HS-27A (cell line): ENCODE measurements at places on chromosomes 11 and 22.

DNA sequence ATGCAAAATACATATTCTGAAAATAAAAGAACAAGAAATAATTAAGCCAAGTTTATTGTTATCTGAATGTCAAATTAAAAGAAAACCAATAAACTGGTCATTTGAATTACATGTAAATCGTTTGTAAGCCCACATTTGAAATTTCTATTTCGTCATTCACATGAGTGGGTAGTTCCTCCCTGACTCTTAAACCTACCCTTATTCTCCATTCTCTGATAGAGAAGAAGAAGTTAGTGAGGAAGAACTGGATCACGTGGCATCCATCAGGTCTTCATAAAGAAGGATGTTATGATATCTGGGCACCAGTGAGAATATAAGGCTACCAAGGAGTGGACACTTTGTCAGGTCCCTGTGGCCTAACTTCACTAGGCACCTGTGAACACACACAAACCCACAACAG, 328.1 kb downstream of the OPCML start:
- DNase-seq: no peak

DNA sequence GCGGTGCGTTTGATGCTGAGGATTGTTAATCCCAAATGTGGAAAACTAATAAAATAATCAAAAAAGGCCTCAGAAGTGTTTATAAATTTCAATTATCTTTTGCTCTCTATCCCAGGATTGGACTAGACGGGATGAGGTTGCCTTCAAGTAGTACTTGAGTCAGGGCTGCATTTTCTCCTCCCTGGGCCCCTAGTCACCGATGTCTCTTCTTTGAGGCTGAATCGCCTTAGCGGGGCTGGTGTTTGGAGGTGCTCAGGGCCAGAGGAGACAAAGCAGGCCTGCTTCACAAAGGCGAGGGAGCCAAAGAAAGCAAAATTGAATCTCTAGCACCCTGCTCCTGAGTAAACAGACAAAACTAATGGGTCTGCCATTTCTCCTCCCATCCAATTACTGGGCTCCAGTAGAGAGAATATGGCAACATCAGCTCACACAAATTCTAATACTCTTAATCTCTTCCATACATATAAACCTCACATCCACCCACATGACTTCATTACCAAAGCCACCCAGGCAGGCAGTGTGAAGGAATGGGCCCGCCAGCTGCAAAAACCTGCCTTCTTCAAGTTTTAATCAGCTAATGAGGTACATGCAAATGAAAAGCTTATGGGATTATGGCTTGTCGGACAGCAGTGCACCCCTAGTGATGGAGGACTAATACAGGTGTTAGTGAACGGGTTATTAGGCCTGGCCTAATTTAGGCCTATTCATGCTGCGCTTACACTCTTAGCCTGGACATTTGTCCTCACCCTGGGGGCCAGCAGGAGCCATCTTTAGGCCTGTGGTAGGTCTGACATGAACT, 52.7 kb upstream of the HTATIP2 start:
- no peak for DNase-seq

GRCh38 chr11:92424281-92424680, 199.7 kb downstream of the FAT3 start:
- DNase-seq: no peak

GRCh38 chr22:43159484-43160178, 8.3 kb downstream of the TSPO start:
- DNase-seq: no peak

- no peak for DNase-seq
Observed at GRCh38 chr22:36356708-36357624, 30.8 kb downstream of the MYH9 start.

GRCh38 chr11:110162216-110162615, 69.0 kb downstream of the ZC3H12C start:
- no peak for DNase-seq

DNA sequence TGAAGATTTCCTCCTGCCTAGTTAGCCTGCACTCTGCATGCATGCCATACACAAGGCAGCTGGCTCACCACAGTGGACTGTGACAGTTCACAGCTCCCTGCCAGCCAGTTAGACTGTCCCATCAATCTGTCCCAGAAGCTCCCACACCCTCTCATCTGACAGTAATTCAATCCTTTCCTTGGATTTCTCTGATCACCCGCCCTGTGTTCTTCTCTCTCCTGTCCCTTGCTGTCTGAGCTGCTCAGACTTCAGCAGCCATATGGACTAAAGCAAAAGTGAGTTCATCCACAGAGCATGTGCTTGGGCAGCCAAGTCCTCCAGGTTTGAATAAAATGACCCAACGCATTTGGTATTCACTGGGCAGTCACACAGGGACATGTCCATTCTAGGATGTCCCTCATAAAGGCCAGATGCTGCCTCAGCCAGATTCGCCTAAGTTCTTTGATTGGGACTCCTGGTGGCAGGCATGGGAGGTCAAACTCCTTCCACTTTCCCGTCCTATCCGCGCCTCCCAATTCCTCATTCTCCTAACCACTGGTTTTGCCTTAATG, 54.5 kb upstream of the ZBTB44 start:
- DNase-seq: no peak

GRCh38 chr22:24225951-24226350, 18.9 kb downstream of the GGT5 start:
- no peak for DNase-seq

- DNase-seq: no peak
Observed at GRCh38 chr11:61851113-61851899, 23.2 kb downstream of the FADS2 start.

- DNase-seq: no peak
Observed at GRCh38 chr11:81098471-81098870, 1635.2 kb downstream of the FAM181B start.

- DNase-seq: no peak
Observed at GRCh38 chr11:90243534-90243933, 20.7 kb upstream of the CHORDC1 start.

GRCh38 chr11:58530236-58530635, 22.3 kb upstream of the OR5B21 start:
- DNase-seq: no peak

GRCh38 chr11:120303004-120303637, 22.0 kb upstream of the TLCD5 start:
- no peak for DNase-seq

GRCh38 chr11:131754671-131755070, 384.3 kb downstream of the NTM start:
- DNase-seq: no peak

DNA sequence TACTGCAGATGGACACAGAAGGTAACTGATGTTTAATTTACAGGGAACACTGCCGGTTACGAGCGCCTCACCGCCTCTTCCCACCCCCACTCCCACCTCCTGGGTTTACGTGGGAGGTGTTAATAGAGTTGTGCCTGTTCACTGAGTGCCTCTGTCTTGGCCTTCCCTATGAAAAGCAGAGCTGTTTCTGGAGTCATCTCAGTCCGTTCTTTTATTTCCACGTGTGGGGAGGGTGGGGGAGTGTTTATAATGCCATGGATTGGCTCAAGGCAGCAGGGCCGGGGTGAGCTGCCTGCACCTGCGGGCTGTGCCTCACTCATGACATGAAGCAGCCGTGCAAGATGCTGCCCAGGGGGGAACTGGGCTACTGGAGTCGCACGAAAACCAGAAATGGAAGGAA, 322.7 kb downstream of the CADM1 start:
- DNase-seq: no peak

DNA sequence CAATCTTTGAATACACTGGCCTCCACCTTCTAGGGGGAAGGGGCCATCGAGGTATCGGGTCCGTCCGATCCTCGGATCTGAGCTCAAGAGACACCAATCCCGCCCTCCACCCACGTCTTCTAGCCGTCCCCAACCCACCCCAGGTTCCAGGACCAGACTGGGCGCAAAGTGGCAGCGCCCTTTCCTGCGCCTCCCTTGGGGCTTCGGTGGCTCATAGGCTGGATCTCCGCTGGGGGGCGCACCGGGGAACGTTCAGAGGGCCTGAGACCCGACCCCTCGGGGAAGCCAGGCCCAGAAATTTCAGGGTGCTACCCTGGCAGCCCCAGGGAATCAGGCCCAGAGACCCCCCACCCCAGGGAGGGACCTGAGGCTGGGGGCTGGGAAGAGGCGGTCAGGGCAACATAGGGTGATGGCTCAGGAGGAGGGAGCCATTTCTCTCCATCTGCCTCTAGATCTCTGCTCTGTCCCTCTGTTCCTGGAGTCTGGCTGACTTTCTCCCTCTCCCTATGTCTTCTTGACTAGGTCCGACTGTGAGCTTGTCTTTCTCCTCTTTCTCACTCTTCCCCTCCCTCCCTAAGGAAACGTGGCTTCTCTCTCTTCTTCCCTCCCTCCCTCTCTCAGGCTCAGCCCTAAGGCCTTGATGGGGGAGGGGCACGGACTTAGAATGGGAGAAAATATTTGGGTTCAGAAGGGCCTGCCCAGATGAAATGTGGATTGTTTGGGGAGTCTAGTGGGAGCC, 1.1 kb downstream of the CREB3L1 start:
- peak; percentile 62 for DNase-seq

GRCh38 chr11:72421351-72421750, 13.0 kb downstream of the CLPB start:
- no peak for DNase-seq

- no peak for DNase-seq
Observed at GRCh38 chr11:128048121-128048520, 539.2 kb downstream of the ETS1 start.

- no peak for DNase-seq
Observed at GRCh38 chr11:15418921-15419320, 304.2 kb downstream of the INSC start.

DNA sequence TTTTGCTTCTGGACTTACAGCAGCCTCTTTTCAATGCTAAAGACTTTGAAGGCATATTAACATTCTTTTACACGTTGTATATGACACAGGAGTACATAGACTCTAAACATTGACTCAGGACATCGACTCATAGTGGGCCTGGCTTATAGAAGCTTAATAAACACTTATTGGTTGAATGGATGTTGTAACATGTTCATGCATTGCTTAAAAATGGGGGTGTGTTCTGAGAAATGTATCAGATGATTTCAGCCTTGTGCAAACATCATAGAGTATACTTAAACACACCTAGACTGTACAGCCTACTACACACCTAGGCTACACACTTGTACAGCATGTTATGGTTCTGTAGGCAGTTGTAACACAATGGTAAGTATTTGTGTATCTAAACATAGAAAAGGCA, 17.9 kb downstream of the TTC17 start:
- DNase-seq: peak; percentile 19

- no peak for DNase-seq
Observed at GRCh38 chr11:87477321-87477720, 439.6 kb downstream of the TMEM135 start.

DNA sequence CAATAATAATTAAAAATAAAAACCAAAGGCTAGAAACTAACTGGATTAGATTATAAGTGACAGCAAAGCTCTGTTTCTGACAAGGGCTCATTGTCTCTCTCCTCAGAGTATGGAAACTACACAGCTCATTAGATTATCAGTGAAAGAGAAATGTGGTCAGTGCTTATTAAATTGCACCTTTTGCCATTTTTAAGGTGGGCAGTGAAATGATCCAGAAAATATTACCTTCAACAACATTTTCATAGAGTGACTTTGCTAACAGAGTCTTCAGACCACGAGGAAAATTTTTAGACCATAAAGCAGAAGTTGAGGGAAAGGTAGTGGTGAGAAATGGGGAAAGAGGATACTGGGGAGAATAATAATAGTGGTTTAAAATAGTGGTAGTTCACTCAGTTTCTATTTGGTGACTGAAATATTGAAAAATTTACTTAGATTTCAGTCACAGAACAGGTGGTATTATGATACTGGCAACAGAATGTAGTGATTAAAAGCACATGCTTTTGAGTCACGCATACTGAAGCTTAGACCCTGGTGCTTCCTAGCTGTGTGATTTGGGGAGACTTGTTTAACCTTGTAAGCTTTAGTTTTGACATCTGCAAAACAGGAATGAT, 684.0 kb upstream of the CCDC90B start:
- DNase-seq: no peak

GRCh38 chr22:48581796-48582469, 1245.7 kb downstream of the BRD1 start:
- DNase-seq: no peak

DNA sequence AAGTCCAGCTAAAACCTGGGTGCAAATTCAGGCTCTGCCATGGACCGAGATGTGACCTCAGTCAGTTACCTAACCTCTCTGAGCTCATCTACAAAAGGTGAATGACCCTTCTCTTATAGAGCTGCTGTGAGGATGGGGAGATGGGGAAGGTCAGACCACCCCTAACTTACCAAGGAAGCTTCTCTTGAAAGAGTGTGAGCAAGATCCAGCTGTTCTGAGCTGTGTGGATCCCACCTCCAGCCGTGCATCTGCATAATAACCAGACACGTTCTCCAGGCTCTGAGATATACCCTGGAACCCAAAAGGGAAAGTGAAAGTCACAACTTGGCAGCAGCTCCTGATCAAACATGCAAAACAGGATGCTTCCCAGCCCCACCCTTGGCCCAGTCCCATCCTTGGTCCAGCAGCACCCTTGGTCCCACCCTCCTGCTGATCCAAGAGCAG, at the start of gene APOL3:
Gene APOL3, minus strand, starts transcription at position 257 of the 444 bp plus-strand sequence. CDS start 11,700 bp downstream, outside the sequence.
- DNase-seq: no peak

- DNase-seq: no peak
Observed at GRCh38 chr22:50490531-50491308, 4.1 kb downstream of the MIOX start.

DNA sequence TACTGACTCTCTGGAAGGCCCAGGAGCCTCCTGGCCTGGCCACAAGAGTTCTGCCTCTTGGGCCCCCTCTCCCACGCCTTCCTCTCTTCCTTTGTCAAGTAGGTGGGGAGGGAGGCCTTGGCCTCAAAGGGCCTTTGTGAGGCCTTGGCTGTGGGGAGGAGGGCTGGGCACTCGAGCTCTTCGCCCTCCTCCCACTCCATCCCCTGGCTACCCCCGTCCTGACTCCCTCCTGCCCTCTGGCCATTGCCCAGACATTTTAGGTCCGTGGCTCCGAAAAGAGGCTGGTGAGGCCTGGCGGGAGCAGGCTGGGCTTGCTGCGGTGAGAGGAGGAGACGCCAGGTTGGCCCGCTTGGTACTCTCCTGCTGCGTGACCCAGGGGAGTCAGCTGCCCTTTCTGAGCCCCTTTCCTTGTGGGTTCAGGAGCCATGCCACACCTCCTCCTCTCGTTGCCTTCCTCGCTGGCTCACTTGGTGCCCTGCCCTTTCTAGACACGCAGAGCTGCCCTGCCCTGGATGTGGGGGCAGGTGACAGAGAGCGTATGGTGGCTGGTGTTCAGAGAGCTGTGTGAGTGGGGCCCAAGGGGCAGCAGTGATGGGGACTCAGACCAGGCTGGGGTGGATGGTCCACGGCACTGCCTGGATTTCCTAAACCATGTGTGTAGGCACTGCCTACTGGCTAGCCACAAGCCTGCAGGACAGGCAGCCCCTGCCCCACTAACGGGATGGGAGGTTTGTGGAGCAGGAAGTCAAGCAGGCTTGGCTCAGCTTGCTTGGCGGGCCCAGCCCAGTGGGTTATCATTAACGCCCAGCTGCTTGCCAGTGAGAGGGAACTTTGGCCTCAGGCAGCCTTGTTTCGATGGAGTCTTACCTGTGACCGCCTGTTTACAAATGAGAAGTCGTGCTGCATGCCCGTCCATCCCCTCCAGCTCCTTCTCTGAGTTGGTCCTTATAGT, 15.8 kb upstream of the OMP start:
- DNase-seq: no peak

- no peak for DNase-seq
Observed at GRCh38 chr11:96254087-96254486, 88.9 kb downstream of the MAML2 start.
